ENCODE measurements at places on chromosomes 13 and 19.

- DNase-seq = no peak
These were observed 10.6 kb upstream of the ZNF649 start for GRCh38 chr19:51915324-51915867.

DNA sequence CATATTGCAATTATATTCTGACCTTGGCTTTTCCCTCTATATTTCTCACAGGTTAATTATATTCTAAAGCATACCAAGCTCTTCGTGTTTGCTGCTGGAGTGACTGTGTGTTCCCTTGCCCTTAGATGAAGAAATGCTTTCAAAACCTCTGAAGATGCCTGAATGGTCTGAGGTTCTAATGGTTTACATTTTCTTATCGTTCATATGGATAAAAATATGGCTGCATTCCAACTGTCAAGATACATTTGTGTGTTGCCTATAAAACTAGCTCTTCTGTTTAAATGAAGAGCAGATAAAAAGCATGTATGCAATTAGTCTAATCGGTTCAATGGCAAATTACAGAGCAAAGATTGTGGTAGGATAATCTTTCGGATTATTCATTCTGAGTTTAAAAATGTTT, 68.4 kb upstream of the ANKRD10 start:
- no peak for DNase-seq

GRCh38 chr19:6011794-6012193, 33.9 kb upstream of the RANBP3 start:
- no peak for DNase-seq

GRCh38 chr19:1360818-1361461, 22.8 kb upstream of the NDUFS7 start:
- DNase-seq = no peak

DNA sequence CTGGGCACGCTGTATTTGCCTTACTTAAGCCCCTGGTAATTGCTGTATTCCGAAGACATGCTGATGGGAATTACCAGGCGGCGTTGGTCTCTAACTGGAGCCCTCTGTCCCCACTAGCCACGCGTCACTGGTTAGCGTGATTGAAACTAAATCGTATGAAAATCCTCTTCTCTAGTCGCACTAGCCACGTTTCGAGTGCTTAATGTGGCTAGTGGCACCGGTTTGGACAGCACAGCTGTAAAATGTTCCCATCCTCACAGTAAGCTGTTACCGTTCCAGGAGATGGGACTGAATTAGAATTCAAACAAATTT, 676 bp downstream of the BRCA2 start:
- no peak for DNase-seq

DNA sequence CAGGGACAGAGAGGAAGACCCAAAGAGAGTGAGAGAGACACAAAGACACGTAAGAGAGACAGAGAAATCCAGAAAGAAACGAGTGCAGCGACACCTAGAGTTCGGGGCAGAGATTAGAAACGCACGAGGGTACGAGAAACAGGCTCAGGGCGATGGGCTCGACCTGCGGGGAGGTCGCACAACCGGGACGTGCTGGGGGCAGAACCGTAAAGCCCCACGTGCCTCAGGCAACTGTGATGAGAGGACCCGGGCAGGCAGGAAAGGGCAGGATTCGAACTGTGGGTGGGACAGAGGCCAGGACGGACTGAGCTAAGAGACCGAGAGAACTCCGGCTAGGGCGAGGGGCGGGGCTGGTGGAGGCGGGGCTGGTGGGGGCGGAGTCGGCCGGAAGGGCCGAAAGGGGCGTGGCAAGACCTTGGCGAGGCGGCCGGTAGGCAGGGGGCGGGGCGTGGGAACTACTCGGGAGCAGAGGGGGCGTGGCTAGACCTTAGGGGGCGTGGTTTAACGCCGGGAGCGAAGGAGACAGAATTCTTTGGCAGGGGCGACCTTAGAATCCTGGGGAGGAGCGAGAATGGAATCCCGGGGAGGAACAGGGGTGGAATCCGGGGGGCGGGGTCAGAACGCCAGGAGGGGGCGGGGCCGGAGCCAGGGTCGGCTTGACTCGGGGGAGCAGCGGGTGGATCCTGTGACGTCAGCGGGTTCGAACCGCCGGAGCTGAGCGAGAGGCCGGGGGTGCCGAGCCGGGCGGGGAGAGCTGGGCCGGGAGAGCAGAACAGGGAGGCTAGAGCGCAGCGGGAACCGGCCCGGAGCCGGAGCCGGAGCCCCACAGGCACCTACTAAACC, at the start of gene NECTIN2:
NECTIN2 (plus strand) TSS at position 686 of the 843 bp plus-strand sequence. CDS start 229 bp downstream, outside the sequence.
- DNase-seq = peak; percentile 100

DNA sequence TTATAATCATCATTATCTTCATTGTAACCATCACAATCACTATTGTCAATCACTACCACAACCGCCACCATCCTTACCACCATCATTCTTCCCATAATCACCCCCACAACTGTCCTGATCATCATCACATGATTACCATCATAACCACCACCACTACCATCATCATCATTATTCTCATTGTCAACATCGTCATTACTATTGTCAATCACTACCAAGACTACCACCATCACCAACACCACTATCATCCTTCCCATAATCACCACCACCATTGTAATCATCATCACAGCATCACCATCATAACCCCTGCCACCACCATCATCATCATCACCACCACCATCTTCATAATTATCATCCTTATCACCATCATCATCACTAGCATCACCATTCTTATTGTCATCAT, 55.2 kb downstream of the MBD3L1 start:
- DNase-seq = no peak

GRCh38 chr13:48402325-48402932, 10.5 kb downstream of the LPAR6 start:
- no peak for DNase-seq

- DNase-seq = no peak
These were observed 181.5 kb downstream of the DNAJC3 start for GRCh38 chr13:95858286-95859075.

GRCh38 chr19:47518139-47518538, 3.3 kb upstream of the NAPA start:
- no peak for DNase-seq

GRCh38 chr19:11530432-11530831, 1.5 kb upstream of the ECSIT start:
- DNase-seq = peak; percentile 50

GRCh38 chr19:3580156-3580934, 4.9 kb upstream of the GIPC3 start:
- DNase-seq = no peak

DNA sequence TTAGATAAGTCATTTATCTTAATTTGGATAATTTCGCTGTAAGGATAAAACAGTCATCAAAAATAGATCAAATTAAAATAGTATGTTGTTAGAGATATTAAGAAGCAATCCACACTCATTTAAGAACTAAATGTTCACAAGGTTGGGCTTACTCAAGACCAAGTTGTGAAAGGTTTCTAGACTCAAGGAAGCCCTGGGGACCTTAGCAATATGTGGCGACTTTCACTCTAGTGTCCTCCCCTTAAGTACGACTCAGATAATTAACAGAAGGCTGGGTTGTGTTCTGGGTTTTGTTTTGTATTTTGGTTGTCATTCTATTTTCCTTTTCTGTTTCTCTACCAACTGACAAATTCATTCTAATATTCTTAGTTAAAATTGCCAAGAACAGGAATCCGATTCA, 1008.0 kb downstream of the PCDH9 start:
- no peak for DNase-seq

DNA sequence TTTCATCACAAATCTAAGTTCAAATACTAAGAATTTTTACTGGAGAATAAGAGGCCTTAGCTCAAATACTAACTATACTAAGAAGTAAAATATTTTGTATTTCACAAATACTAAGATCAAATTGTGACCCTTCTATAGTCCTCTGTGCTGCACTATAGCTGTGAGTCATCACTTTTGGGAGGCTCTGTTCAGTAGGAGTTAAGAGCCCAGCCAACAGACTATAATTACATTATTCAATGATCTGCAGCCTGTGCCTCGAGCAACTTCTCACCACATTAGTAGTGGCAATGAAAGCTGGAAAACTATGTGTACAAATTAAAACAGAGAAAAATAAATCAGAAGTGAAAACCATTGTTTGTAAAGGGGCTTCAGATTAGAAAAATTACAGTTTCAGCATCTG, 147.3 kb upstream of the GPC6 start:
- DNase-seq = no peak

- DNase-seq = no peak
These were observed 1051.5 kb downstream of the DIAPH3 start for GRCh38 chr13:59112221-59112718.

DNA sequence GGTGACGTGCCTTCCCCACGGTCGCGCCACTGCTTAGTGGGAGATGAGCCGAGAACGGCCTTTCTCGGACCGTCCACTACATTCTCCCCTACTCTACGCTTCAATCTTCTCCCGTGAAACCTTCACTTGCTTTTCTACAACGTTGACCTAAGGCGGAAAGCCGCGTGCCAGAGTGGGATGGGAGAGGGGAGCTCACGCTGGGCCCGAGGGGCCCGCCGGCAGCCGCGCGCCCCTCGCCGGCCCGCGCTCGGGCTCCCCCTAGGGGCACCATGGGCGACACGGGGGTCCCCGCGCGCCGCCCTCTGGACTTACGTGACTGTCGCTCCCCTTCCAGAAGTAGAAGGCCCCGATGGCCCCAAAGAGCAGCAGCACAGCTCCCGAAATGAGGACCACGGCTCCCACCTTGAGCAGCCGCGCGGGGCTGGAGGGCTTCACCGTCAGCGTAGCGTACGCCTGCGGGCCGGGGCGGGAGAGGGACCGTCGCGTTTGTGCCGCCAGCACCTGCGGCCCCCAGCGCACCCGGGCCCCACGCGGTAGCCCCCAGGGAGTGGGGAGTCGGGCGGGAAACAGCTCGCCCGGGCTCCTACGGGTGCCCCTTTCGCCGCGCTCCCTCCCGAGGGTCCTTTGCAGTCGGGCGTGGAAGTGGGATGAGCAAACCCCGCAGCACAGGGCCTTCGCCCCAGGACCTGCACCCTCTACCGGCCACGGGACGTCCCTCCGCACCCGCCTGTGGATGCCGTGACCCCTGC, 727 bp downstream of the CNMD start:
- no peak for DNase-seq

All from Caco-2 (cell line).